ENCODE measurements at places on chromosomes 2 and 18. TPM values are rescaled to one million over a fixed set of nuclear protein-coding genes. Genes with fewer than 3 reads are reported as not detected.

- no peaks in the 10 kb centered on the region for H3K4me1 ChIP-seq
- DNase-seq, result no peak
- H3K36me3 ChIP-seq, result peaks cover 12% of the 10 kb centered on the region
- no peak overlapping the region for H3K27ac ChIP-seq
These were observed 22.8 kb downstream of the SRBD1 start for GRCh38 chr2:45588158-45588829.

DNA sequence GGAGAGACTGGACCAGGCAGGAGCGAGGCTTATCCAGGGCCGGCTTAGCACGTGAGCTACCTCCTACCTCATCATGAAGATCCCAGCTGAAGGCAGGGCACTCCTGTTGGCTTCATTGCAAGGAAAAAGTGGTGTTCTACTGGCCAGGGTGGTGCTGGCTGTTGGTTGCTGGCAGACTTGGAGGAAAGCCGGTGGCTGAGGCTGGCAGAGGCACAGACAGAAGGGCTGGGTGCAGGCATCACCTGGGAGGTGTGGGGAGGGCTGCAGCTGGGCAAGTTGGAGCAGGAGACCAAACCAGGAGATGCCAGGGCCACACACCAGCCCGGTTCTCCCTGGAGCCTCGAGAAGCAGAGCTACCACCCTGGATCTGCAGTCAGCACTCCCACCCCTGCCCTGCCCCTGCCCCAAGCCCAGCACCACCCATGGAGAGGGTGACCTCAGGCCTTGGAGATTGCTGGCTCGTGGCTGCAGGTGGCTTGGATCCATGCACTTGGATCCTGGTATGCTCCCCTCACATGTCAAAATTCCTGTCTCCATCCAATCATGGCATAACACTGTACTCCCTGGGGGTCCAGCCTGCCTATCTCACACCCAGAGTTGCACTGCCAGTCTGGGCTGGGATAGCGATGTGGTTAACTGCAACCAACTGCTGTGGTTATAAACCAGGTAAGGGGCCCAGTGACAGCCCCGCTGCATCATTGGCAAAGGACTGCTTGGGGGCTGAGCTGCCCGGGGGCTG is 49.7 kb downstream of the GLI2 start:
- no peak overlapping the region for H3K4me3 ChIP-seq
- H3K36me3 ChIP-seq, result no peaks in the 10 kb centered on the region
- peaks cover 9% of the 10 kb centered on the region for H3K27me3 ChIP-seq
- H3K27ac ChIP-seq, result no peak overlapping the region

DNA sequence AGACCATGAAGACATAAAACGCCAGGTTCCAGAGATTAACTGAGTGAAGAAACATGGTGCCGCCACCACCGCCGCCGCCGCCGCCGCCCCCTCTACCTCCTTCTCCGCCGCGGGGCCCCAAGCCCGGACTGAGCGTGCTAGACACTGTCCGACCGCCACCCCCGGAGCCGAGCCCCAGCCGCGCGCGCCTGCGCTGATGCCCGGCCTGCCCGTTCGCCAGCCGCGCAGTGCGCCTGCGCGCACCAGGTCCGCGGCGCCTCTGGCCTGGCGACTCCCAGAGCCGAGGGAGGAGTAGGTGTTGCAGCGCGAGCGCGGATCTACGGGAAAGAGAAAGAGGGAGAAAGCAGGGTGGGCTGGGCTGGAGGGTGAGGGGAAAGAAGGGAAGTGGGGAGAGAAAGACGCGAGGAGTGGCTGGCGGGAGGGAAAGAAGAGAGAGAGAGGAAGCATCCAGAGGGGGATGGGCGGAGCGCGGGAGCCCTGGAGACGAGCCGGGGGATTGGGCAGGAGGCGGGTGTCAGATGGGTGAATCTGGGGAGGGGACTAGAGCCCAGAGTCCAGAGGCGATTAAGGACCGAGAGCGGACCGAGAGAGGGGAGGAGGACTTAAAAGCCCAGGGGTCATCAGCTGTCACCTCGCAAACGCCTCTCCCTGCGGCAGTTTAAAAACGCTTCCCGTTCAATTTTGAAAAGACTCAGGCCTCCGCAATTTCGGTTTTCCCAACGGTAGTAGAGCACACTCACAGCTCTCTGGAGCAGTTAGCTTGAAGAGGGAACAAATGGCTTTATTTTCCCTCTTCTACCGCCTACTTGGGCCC is at the start of gene PGAP1:
Gene PGAP1, minus strand, starts transcription at position 146 of the 814 bp plus-strand sequence. Its CDS starts 91 bp downstream, at position 55.
- peak within 1 kb of the TSS; percentile 98 for H3K27ac ChIP-seq
- no peaks in the 10 kb centered on the region for H3K36me3 ChIP-seq
- H3K4me3 ChIP-seq, result peak within 1 kb of the TSS; percentile 95
- H3K4me1 ChIP-seq, result peaks cover 2% of the 10 kb centered on the region

DNA sequence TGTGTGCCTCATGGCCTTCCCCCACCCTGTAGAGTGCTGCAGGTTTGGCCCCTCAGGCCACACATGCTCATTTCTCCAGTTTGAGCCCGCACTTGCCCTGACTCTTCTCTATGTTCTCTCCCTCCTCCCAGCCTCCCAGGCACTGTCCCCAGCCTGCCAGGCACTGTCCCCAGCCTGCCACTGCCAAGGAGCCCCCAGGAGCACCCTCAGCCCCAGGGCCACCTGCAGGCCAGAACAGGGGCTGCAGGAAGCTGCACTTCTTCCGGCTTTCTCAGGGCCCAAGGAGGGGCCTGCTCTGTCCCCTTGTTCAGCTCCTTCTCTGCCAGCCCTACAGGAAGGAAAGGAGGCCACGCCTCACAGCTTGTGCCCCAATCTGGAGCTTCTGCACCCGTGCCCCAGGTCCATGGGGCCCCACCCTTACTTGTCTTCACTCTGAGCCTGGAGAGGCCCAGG is 31.6 kb downstream of the CYP26B1 start:
- no peaks in the 10 kb centered on the region for H3K36me3 ChIP-seq
- H3K4me1 ChIP-seq, result peaks cover 32% of the 10 kb centered on the region
- no peak for DNase-seq
- H3K27me3 ChIP-seq, result no peaks in the 10 kb centered on the region
- H3K27ac ChIP-seq, result no peak overlapping the region

Gene MORN2
- polyA plus RNA-seq, result 12.9 TPM

GRCh38 chr2:236901956-236902355 is 183.7 kb upstream of the COPS8 start:
- no peak for DNase-seq
- no peaks in the 10 kb centered on the region for H3K4me1 ChIP-seq
- peaks cover 16% of the 10 kb centered on the region for H3K27me3 ChIP-seq
- no peaks in the 10 kb centered on the region for H3K36me3 ChIP-seq

- peak; percentile 84 for DNase-seq
- no peak overlapping the region for H3K4me3 ChIP-seq
- H3K27me3 ChIP-seq, result no peaks in the 10 kb centered on the region
These were observed 21.7 kb upstream of the NRP2 start for GRCh38 chr2:205660521-205661124.

- peaks cover 27% of the 10 kb centered on the region for H3K4me1 ChIP-seq
- peak within 1 kb of the TSS; percentile 26 for H3K4me3 ChIP-seq
- no peak for DNase-seq
- H3K36me3 ChIP-seq, result no peaks in the 10 kb centered on the region
- no peak within 1 kb of the TSS for H3K27ac ChIP-seq
These were observed at the start of gene WNT6 for GRCh38 chr2:218859556-218859987. WNT6 (plus strand) TSS chr2:218859805; CDS start chr2:218860038, 233 bp downstream.

- H3K27me3 ChIP-seq, result no peaks in the 10 kb centered on the region
- no peaks in the 10 kb centered on the region for H3K4me1 ChIP-seq
- no peak overlapping the region for H3K4me3 ChIP-seq
- no peak for DNase-seq
- no peak overlapping the region for H3K27ac ChIP-seq
These were observed 49.9 kb downstream of the MYO7B start for GRCh38 chr2:127585270-127585807.

- DNase-seq, result peak; percentile 66
- peaks cover 5% of the 10 kb centered on the region for H3K4me1 ChIP-seq
- H3K27ac ChIP-seq, result no peak overlapping the region
- no peaks in the 10 kb centered on the region for H3K27me3 ChIP-seq
- H3K36me3 ChIP-seq, result no peaks in the 10 kb centered on the region
These were observed 137.6 kb downstream of the FAM124B start for GRCh38 chr2:224264259-224264658.

Gene HYCC2
- 4.9 TPM for polyA plus RNA-seq

GRCh38 chr18:33022370-33022769 is 249.5 kb upstream of the KLHL14 start:
- no peak for DNase-seq
- no peak overlapping the region for H3K27ac ChIP-seq
- H3K4me3 ChIP-seq, result no peak overlapping the region
- H3K27me3 ChIP-seq, result no peaks in the 10 kb centered on the region

- H3K27ac ChIP-seq, result no peak overlapping the region
- H3K36me3 ChIP-seq, result no peaks in the 10 kb centered on the region
- peaks cover 27% of the 10 kb centered on the region for H3K4me1 ChIP-seq
- DNase-seq, result no peak
- no peaks in the 10 kb centered on the region for H3K27me3 ChIP-seq
These were observed 38.1 kb downstream of the SDC1 start for GRCh38 chr2:20186855-20187187.

Gene ZEB2
- polyA plus RNA-seq, result 107 TPM

- peak within 1 kb of the TSS; percentile 56 for H3K4me3 ChIP-seq
- H3K36me3 ChIP-seq, result no peaks in the 10 kb centered on the region
- peak within 1 kb of the TSS; percentile 69 for H3K27ac ChIP-seq
- peaks cover 22% of the 10 kb centered on the region for H3K27me3 ChIP-seq
- peaks cover 15% of the 10 kb centered on the region for H3K4me1 ChIP-seq
These were observed at the start of gene APCDD1 for GRCh38 chr18:10453806-10454680. APCDD1 (plus strand) TSS chr18:10454635; CDS start chr18:10454982, 347 bp downstream.

Gene SOCS6
- 14.5 TPM for polyA plus RNA-seq

Gene COMMD1
- polyA plus RNA-seq, result 60.5 TPM

- no peaks in the 10 kb centered on the region for H3K27me3 ChIP-seq
- no peak overlapping the region for H3K27ac ChIP-seq
- DNase-seq, result no peak
- no peak overlapping the region for H3K4me3 ChIP-seq
- H3K36me3 ChIP-seq, result no peaks in the 10 kb centered on the region
These were observed 102.4 kb downstream of the BABAM2 start for GRCh38 chr2:27992787-27993401.

GRCh38 chr2:132676999-132677398 is 7.0 kb upstream of the LYPD1 start:
- no peak overlapping the region for H3K4me3 ChIP-seq
- no peaks in the 10 kb centered on the region for H3K36me3 ChIP-seq
- H3K27ac ChIP-seq, result no peak overlapping the region

- no peak for DNase-seq
- H3K36me3 ChIP-seq, result peaks cover 7% of the 10 kb centered on the region
- peaks cover 9% of the 10 kb centered on the region for H3K4me1 ChIP-seq
These were observed 41.1 kb upstream of the TTN start for GRCh38 chr2:178848335-178848734.

DNA sequence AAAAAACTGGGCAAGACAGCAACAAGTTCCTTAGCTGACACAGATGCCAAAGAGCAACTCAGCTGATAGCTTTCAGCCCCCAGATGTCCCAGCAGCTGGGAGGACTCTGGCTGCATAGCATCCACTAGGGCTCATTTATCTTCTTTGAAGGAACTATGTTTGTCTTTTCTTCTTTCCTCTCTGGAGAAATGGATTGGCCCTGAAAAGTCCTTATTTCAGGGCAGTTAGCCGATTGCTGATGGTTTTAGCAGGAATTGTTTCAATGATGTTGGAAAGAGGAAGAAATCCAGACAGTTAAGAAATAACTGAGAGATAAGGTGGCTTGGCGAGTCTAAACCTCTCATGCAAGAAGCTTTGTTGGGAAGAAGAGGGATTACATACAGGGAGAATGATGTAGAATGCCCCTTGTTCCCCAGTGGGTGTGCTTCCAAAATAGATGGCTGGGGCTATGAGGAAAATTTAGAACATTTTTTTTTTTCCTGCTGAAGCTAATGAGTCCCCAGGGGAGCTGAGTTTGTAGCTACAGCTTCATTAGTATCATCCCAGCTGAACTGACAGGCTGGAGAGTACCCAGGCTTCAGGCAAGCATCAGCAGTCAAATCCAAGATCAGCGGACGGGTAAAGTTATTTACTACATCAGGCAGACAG is 33.6 kb upstream of the SERPINE2 start:
- peak overlapping the region; percentile 83 for H3K27ac ChIP-seq
- H3K36me3 ChIP-seq, result no peaks in the 10 kb centered on the region
- H3K4me1 ChIP-seq, result peaks cover 13% of the 10 kb centered on the region
- H3K27me3 ChIP-seq, result no peaks in the 10 kb centered on the region
